ENCODE measurements at places on chromosomes 4 and X.

- DNase-seq: no peak
Measured at GRCh38 chr4:10095296-10095991, 21.2 kb downstream of the WDR1 start.

DNA sequence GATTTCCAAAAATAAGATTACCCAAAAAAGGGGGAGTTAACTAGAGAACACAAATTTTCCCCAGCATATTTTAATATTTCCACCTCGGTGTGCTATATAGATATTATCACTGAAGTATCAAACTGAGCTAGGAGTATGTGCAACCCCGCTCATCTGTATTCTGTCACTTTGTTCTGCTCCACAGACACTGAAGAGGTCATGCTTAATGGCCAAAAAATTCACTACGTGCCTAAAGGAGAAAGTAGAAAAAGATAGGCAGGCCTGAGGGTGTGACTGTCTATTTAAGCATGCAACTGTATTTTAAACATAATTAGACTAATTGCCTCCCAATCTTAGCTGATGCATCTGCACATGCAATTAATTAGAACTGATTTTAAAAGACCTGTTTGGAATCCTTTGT, 24.5 kb downstream of the SH3RF1 start:
- no peak for DNase-seq

DNA sequence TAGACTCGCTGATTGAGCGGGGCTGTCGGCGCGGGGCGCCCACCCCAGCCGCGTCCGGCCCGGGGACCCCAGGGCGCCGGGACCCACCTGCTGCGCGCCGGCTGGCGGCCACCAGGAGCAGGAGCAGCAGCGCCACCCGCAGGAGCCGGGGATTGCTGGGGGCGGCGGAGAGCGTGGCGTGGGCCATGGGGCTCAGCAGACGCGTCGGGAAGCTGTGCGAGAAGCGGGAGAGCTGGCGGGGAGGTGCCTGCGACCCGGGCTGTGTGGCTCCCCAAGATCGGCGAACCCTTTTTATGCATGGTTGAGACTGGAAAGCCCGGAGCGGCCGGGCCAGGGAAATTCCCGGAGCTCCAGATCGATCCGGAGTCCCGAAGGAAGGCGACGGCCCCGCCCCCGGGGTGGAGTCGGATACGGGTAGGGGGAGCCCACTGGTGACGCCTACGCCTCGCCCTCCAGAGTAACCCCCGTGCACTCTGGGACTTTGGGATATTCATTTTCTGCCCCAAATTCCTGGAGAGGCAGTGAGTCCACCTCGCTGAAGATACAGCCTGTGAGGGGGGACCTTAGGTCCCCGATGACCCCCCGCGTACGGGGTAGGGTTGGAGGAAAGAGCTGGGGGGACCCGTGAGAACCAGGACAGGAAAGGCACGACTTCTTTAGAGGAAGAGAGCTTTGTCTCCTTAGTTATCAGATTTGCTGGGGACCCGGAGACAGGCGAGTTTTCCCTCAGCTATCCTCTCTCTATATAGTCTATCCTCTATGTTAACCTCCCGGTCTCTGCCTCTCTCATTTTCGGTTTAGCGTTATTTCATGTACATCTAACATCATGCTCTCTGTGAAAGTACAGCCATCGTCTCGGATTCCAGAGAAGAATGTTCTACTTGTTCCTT, at the start of gene CXCL3:
Gene CXCL3 (minus strand): TSS at position 265 of the 890 bp plus-strand sequence. CDS start 78 bp downstream, at position 187.
- DNase-seq: peak; percentile 43

DNA sequence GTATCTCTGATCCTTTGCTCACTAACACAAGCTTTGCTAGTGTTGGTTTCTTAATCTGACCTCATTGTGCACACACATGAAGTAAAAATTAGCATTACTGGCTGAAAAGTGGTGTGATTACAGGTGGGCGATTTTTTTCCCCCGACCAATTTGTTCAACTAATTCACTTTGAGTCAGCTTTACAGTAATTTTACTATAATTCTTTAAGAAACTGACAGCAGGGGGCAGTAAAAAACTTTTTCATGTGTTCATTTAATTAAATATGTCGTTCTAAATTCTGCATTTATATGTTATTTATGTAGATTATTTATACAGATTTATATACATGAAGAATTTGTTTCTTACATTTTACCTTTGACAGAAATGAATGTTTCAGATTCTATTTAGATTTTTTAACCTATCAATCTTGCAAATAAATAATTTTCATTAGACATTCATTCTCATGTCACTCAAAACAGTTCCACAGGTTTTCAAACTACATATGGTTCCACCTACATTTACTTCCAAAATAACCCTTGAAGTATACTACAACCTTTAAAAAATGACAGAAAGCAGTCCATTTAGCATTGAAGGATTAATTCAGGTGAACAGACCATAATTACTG, 17.5 kb downstream of the PALLD start:
- peak; percentile 35 for DNase-seq

- no peak for DNase-seq
Measured at GRCh38 chrX:51608766-51609165, 9.9 kb downstream of the CENPVL3 start.

DNA sequence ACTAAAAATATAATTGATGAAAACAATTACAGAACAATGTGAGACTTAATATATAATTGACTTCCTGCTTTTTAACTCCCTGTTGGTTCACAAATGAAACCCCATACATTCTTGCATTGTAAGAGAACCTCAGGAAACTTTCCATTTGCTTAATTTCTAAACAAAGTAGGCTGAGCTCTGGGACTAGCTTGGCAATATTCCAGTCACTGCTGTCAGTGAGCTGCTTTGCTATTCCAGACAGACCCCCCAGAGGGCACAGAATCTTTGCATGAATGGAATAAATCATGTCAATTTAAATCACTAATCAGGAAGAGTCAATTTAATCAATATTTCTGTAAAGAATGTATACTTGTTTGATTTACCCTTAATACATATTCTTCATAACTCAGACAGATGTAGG, 110.6 kb downstream of the NEXMIF start:
- DNase-seq: no peak

GRCh38 chr4:27081675-27082586, 221.3 kb downstream of the STIM2 start:
- DNase-seq: no peak

GRCh38 chrX:107825698-107826237, at the start of gene MID2:
Gene MID2, plus strand, starts transcription at chrX:107825866. Its CDS starts 561 bp downstream, at chrX:107826427.
- no peak for DNase-seq

- no peak for DNase-seq
Measured at GRCh38 chrX:29555465-29556091, 659.8 kb upstream of the MAGEB2 start.

DNA sequence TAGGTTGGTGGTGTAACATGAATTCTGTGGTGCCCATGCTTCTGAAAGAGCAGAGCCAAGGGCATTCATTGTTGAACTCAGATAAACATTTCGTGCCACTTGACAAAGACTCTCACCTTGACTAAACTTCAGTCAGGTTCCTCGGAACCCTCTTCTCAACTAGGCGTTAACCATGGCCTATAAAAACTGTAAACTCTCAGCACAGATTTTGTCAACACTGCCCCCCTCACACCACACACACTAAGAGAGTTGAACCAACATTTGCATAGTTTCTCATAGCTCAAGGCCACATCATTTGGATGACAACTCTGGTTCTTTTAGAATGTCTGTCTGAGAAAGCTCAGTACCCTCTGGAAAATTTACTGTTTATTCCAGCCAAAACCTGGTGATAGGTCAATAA, 28.1 kb downstream of the CASP6 start:
- DNase-seq: no peak

GRCh38 chr4:168522356-168522755, 25.5 kb downstream of the PALLD start:
- no peak for DNase-seq

DNA sequence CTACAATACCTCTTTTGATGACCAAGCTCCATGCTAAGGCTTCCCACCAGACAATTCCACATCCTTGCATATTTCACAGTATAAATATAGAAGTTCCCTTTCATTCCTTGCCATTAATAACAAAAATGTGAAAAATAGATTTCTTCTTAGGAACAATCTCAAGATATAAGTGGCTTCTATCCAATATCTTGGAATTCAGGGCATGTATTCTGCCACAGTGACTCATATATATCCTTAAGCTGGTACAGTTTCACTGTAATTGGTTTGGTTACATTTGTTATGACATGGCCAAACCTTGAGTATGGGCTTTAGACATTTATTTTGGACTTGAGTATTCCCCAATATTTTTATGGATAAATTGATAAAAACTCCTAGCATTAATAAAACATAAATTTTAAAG, 181.7 kb upstream of the DDX53 start:
- DNase-seq: peak; percentile 73

DNA sequence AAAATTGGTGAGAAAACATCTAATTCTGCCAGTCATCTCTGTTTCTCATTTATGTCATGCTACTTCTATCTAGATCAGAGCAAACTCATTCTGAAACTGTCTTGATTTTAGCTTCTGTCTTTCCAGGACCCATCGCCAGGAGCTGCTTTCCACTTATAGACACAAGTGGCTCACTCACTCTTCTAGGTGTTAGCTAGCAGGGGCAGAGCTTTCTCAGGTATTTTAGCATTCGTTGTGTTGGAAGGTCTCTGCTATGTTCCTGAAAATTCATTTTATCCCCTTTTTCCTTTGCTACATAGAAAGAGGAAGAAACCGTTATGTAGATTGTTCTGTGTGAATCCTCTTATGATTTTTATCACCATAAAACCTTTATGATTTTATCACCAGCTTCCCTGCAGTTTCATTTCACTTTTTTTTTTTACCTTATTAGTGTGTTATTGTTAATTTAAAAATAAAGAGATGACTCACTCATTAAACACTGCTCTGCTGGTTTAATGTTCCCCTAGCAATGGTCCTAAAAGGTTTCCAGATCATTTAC, 246.6 kb upstream of the AADAT start:
- no peak for DNase-seq

DNA sequence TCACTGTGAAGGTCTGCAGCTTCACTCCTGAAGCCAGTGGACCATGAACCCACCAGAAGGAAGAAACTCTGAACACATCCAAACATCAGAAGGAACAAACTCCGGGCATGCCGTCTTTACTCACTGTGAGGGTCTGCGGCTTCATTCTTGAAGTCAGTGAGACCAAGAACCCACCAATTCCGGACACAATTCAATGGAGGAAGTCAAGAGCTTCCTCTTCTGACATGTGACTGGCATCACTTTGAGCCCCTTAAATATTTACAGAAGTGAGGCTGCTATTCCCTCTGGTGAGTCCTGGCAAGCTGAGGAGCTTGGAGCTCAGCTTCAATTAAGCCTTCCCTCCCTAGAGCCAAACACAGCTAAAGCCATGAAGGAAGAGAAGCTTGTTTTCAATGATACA, 103.5 kb upstream of the SRD5A3 start:
- DNase-seq: no peak

DNA sequence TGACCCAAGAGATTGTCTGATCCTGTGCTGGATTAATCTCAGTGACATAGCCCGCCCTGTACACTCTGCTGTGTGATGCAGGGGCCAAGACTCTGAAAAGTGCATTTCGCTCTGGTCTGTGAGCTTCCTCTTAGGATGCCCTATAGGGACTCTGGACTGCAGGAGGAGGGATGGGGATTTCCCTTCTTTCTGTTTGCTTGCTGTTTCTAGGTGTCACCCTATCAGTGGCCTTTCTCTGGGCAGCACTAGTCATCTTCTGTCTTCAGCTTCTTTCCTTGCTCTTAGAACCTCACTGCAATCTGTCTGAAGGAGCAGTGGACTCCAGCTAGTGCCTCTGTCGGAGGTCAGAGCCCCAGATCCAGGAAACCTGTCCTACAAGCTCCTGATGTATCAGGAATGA, 34.5 kb upstream of the SCRG1 start:
- DNase-seq: no peak

DNA sequence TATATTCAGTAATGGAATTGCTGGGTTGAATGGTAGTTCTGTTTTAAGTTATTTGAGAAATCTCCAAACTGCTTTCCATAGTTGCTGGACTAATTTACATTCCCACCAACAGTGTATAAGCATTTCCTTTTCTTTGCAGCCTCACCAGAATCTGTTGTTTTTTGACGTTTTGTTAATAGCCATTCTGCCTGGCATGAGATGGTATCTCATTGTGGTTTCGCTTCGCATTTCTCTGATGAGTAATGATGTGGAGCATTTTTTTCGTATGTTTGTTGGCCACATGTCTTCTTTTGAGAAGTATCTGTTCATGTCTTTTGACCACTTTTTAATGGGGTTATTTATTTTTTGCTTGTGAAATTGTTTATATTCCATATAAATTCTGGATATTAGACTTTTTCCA, 13.6 kb upstream of the MAGED4B start:
- peak; percentile 38 for DNase-seq

DNA sequence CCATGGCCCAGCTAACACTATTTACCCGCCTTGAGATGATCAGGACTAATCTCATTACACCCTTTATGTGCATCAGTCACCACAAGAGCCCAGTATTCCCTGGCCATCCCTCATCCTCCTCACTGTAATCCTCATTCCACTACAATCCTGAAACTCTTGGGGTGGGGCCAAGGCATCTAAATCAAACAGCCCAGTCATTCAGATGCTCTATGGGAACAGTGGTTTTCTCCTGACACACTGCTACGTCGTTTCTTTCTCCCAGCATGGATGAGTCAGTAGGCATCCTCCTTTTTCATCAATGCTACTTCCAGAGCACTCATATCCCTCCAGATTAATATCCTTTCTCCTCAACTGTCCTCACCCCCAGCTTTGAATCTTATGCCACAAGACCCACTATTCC, 5.6 kb downstream of the SDAD1 start:
- peak; percentile 66 for DNase-seq

DNA sequence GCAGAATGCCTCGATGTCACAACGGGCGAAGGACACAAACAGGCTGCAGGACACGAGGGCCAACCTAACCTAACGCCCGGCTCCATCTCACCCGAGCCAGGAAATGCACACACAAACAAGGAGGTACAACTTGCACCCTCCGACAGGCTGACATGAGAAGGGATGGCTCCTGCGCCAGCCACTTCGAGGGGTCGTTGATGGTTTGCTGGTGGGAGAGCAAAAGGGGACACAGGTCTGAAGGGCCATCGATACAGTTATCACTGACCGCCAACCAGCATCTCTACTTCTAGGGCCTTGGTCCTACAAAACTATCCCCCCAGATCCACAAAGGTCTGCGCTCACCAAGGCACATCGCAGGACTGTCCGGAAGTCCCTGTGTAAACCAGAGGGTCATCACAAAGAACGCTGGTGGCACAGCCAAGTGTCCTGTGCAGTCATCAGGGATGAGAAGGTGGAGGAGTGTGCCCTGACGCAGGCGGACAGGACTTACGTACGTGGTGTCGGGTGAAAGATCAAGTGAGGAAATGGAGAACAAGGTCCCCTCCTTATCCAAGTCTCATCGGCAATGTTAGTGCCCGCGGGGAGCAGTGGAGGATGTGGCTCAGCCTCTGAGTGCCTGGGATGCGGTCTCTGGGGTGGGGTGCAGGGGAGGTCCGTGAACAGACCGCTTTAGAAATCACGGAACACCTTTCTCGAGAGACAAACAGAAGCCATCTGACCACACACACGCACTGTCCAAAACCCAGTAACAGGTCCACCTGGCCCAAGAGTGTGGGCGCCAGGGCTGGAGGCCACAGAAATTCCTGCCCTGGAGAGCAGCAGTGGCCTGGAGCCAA, 7.0 kb downstream of the MXD4 start:
- DNase-seq: no peak

- no peak for DNase-seq
Measured at GRCh38 chrX:107766470-107767150, 9.0 kb downstream of the TSC22D3 start.
